Activated T-helper 2 cell treated with anti-CD3 and anti-CD28 coated beads, Interferon-gamma antibody, Interleukin-2, Interleukin-4, amounts not matched to agents 10 μg/mL and 5 μg/mL and 100 μg/mL, durations not matched to agents 14 hours and 24 hours and 36 hours (primary cell): ENCODE measurements at places on chromosomes 11 and 22. TPM values are rescaled to one million over a fixed set of nuclear protein-coding genes. Genes with fewer than 3 reads are reported as not detected.

- no peak for DNase-seq
These were observed 8.1 kb upstream of the GNB1L start for GRCh38 chr22:19862619-19863246.

- no peak for DNase-seq
These were observed 414.5 kb upstream of the SYN3 start for GRCh38 chr22:33472462-33473344.

- peak; percentile 40 for DNase-seq
These were observed 6.2 kb upstream of the IGSF22 start for GRCh38 chr11:18731949-18732821.

- DNase-seq: no peak
These were observed 67.5 kb downstream of the ADAMTS15 start for GRCh38 chr11:130515829-130516553.

GRCh38 chr11:2580571-2581001 lies 119.2 kb downstream of the KCNQ1OT1 start:
- no peak for DNase-seq

Gene SEPTIN3
- 7.1 and 8.5 TPM in 2 replicates for total RNA-seq
